GM03348 (cell line): ENCODE measurements at places on chromosomes 12 and 14.
A peak's percentile ranks its signal among the peaks of the same experiment; 100 is the strongest.

GRCh38 chr12:52195065-52195730, 3.4 kb upstream of the KRT80 start:
- DNase-seq, result no peak

DNA sequence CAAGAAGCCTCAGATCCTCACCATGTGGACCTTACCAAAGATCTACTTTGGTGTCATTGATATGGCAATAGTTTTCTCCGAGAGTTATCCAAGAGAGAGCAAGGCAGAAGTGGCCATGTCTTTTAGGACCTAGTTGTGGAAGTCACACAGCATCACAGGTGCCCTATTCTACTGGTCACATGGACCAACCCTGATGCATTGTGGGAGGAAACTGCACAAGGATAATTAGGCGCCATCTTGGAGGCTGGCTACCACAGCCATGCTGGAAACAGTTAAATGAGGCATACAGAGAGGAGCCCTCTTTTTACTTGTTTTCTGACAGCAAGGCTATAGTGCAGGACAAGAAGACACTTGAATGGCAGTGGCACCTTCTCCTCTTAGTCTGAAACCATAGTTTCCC, 49.8 kb downstream of the GNS start:
- DNase-seq, result no peak

DNA sequence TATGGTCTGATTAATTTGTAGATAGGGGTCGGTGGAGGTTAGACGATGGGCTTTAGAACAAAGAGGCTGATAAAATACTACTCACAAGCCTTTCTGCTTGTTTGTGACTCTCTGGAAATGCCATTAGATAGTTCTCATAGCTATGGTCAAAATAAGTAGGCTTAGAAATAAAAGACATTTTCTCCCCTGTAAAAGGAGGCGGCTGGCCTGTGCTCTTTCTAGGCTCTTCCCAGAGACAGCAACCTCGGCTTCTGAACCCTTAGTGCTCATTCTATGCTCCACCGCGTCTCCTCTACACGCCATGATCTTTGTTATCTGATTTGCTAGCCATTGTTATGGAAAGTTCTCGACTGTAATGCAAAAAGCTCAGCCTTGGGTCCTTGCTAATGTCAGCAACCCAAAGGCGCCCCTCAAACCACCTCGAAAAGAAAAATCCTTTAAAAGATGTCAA, 64.5 kb downstream of the CRADD start:
- peak; percentile 16 for DNase-seq

DNA sequence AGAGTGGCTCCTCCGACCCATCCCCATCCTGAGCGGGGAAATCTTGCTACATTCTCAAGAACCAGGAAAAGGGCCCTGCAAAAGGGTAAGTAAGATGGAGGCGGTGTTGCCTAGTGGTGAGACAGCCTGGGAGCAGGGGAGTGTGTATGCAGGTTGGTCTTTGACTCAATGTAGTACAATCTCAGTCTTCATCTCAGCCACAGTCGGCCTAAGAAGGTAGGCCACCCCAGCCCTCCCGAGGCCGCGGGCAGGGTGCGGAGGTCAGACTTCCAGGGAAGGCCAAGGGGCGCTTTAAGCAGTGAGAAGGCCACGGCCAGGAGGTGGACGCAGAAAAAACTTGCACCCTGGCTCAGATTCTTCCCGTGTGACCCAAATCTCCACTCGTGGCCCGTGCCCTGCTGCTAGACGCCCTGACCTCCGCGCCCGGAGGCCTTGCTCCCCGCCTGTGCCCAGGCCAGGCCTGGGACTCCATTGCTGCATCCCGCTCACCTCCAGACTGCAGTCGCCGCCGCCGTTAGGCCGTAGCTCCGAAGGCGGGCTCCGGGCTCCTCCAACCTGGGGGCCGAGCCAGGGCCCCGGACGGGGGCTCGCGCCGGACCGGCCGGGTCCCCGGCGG, 435 bp downstream of the FOXM1 start:
- peak; percentile 33 for DNase-seq

DNA sequence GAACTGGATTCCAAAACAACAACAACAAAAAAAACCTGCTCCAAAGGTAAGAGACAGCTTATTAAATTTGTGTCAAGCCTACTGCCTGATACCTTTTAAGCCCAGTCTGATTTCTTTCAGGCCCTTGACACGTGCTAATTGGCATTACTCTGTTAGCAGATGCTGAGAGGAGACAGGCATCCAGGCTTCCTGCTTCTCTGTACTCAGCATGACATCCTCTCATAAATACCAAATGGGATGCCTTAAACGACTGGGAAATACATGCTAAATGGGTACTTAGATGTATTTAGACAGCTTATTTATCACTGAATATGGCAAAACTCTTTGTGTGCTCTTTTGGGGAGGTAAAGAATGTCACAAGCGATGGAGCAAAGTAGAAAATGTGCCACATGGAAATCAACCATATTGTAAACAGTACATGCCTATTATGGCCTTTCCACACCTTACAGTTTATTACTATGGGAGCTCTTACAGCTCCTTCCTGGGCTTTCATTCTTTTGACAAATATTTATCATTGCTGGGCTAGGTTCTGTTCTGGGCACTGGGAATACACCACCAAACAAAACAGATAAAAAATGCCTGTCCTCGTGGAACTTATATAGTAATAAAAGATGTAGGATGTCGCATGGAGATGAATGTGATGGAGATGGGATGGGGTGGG, 11.5 kb upstream of the PCED1B start:
- DNase-seq, result no peak

- peak; percentile 17 for DNase-seq
Observed at GRCh38 chr12:115897729-115898128, 379.8 kb downstream of the MED13L start.

- DNase-seq, result no peak
Observed at GRCh38 chr14:28340816-28341215, 425.8 kb upstream of the FOXG1 start.

DNA sequence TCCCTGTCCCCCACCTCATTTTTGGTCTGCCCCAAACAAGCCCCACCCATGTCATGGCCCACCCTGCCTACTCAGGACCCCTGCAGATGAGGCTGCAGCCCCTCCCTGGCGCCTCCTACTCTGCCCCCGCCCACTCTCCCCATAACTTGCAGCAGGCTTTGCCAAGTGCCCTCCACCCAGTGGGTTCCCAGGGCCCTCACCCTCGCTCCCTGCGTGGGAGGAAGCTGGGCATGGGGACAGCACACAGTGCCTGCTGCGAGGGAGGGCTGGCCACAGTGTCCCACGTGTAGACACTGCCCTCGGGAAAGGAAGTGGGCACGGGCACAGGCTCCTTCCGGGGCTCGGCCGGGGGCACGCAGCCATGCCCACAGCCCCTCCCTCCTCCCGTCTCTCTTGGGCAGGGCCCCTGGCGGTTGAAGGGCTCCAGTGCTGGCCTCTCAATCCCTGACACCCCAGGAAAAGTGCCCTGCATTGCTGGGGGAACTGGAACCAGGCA, 9.4 kb downstream of the AKT1 start:
- no peak for DNase-seq

GRCh38 chr12:16329594-16329993, 17.9 kb upstream of the MGST1 start:
- DNase-seq, result no peak

GRCh38 chr12:52053536-52054209, 2.4 kb downstream of the NR4A1 start:
- DNase-seq, result no peak

DNA sequence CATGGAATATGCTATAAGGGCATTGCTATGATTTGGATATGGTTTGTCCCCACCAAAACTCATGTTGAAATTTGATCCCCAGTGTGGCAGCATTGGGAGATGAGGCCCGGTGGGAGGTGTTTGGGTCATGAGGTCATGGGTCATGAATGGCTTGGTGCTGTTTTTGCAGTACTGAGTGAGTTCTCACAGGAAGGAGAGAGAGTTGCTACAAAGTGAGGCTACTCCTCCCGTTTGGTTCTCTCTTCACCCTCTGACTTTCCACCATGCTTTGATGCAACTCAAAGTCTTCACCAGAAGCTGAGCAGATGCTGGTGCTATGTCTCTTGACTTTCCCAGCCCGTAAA, 388.1 kb upstream of the TMPO start:
- no peak for DNase-seq

DNA sequence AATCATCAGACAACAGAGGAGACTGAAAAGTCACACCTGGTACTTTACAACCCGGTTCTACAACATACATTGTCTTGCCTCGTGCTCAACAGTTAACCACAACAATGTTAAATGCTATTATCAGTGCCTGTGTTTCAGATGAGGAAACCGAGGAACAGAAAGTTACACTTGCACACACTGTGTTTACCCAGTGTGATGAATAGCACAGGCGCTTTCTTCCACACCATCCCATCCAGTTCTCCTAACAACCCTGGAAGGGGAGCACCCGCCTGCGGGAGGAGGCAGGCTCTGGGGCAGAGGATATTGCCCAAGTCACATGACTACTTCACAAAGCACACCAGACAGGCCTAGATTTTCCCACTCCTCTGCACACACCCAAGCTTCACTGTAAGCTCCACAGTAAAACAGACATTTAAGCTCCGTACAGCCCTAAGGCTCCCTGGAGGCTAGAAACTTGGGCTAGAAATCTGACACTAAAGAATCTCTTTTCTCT, 21.8 kb downstream of the NCKAP5L start:
- DNase-seq, result no peak

GRCh38 chr12:132056951-132057350, 87.2 kb downstream of the DDX51 start:
- DNase-seq, result no peak

DNA sequence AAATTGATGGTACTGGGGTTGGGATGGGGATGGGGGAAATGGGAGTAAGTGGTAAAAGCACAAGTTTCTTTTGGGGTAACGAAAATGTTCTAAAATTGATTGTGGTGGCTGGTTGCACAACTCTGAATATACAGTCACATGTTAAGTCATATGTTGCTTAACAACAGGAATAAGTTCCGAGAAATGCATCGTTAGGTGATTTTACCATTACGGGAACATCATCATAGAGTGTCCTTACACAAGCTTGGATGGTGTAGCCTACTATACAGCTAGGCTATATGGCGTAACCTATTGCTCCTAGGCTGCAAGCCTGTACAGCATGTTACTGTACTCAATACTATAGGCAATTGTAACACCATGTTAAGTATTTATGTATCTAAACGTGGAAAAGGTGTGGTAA, 31.0 kb downstream of the ITGA7 start:
- no peak for DNase-seq

DNA sequence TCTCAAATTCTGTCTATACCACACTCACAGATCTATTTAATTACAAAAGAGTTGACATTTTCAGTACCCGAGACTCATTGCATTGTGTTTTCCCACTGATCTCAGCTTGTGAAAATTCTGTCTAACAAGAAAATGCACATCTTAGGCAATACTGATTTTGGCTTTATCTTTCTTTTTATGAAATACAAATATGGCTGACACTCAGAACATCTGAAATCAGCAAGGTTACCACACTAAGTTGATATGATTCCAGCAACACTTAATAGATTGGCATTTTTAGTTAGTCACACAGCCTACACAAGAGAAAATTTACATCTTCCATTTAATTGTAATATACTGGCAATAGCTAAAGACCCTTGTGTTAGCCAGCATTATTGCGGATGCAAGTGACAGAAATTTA, 40.3 kb downstream of the PEX5 start:
- no peak for DNase-seq

GRCh38 chr12:106682594-106683234, 91.8 kb upstream of the RIC8B start:
- no peak for DNase-seq

DNA sequence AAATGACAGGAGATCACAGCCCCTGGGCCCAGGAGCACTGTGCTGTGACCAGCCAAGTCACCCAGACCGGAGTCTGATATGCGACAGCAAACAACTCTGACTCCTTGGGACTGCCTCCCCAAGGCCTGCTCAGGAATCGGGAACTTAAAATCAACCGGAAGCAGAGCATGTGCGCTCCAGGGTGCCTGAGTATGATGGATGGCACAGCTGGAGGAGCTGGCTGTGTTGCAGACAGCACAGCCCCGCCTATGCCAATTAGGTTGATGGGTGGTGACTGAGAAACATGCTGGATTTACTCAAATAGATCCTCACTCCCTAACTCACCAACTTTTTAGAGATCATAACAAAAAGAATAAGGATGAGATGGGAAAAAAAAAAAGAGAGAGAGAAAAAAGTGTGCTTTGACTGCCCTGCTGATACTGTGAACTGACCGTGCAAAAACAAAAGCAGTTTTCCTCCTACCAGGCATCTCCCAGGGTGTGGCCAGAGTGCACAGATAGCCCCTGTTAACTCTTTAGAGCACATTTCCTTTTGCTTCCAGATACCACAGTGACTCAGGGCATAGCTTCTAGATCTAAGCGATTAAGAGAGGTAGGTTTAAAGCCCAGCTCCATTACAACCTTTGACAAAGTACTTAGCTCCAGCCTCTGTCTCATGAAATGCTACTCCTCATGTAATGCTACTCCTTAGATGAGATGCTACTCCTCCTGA, 27.4 kb upstream of the STON2 start:
- DNase-seq, result no peak

DNA sequence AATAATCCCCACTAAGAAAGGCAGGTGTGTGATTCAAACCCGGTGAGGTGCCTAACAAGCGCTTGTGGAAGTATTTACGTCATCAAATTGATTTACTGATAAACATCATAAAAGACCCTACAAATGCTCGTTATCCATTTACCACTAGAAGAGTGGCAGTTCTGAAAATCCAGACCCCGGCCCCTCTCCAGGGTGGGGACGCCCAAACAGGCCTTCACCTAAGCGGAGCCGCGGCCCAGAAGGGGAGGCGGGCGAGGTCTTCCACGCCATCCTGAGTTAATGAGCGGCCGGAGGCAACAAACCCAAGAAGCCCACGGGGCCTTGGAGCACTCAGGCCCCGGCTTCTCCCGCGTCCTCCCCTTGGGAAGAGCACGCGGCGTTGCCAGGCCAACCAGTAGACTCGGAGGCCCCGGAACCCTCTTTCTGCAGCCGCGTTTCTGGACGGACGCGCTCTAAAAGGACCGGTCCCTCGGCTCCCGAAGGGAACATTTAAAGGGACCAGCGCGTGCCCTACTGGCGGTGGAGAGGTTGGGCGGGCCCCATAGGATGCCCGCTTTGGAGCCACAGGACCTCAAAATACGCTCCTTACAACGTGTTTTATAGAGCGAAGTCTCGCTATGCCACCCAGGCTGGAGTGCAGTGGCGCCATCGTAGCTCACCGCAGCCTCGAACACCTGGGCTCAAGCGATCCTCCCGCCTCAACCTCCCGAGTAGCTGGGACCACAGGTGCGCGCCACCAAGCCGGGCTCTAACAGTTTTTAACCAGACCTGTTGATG, 3.5 kb downstream of the PTPN21 start:
- peak; percentile 89 for DNase-seq

GRCh38 chr12:31033681-31034080, 40.0 kb upstream of the DDX11 start:
- no peak for DNase-seq

DNA sequence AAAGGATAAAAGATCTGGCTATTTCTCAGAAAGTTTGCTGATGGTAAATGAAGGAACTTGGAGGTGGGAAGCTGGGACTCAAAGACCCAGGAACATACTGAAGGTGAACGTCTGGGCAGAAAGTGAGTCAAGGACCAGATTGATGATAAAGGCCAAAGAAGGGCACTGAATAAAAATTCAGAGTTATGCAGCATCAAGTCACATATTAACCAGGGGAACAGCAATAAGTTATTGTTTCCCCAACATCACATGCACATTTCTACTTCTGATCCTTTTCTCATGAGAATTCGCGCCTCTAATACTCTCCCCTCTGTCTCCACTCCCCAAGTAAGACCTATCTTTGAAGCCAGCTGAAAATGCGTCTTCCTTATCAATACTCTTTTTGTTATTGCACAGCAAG, 71.8 kb upstream of the SLC35F4 start:
- DNase-seq, result no peak

- no peak for DNase-seq
Observed at GRCh38 chr12:80700327-80700726, 7.1 kb upstream of the MYF6 start.
